ENCODE measurements at places on chromosomes 4 and X. TPM values are rescaled to one million over a fixed set of nuclear protein-coding genes. Genes with fewer than 3 reads are reported as not detected.
A peak's percentile ranks its signal among the peaks of the same experiment; 100 is the strongest.

ADAD1 gene
- polyA plus RNA-seq, result not detected

SPATA4 gene
- polyA plus RNA-seq, result 1.8 TPM

FGFRL1 gene
- 42.3 TPM for polyA plus RNA-seq

RTL9 gene
- polyA plus RNA-seq, result 0.32 TPM

DNA sequence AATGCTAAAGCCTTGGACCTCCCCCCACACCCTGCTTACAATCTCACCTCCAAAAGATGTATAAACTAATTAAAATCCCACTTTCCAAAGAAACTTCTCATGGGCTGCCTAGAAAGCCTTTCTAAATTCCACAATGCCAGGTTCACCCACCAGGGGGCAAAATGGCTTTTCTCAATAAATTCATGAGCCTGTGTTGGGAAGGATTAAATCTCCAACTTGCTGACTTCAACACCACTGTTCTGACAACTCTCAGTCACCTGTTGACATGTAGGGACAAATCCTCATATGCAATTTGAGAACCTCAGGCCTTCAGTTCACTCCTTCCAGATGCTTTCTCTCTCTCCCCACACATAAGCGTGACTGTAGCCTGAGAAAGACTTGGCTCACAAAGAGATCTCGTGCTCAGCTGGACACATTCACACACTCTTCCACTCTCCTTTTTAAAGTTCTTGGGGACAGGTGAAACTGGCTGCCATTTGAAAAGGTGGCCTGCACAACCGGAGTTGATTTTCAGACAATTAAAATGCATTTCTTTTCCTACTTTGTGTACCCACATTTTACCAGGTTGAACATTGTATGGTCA lies 88.6 kb upstream of the PRPS2 start:
- DNase-seq, result no peak

- DNase-seq, result peak; percentile 0
These were observed 58.8 kb upstream of the FTHL17 start for GRCh38 chrX:31130457-31131220.

DNA sequence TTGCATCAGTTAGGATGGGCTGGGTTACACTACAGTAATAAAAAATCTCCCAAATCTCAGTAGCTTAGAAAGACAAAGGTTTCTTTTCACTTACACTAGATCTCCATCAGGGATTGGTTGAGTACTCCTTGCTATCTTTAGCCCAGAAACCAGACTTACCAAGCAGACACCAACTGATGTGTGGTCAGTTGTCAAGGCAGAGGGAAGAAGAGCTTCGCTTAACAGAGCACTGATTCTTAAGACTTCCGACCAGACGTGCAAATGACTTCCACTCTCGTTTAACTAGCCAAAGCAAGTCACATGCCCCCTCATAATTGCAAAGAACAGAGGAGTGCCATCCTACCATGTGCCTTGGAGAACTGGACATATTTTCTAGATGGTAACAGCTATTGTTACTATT lies 5.7 kb upstream of the ZNF518B start:
- no peak for DNase-seq

GRCh38 chr4:6494431-6495295 lies 22.2 kb upstream of the PPP2R2C start:
- no peak for DNase-seq

DNA sequence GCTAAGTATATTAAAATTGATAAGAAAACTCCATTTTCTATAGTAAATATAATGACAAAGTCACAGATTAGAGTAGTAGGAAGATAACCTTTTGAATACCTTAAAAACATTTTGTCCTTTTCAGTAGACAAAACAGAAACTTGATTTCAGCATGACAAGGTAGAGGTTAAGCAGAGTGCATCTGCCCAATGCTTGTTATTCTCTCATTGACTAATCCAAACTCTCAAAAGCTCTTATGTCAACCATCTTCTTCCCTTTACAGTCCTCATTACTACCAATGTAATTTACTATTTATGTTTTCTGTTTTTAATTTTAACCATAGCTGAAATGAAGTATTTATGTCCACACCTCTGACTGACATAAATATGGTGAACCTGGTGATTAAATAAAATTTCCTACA lies 11.1 kb downstream of the NIPAL1 start:
- DNase-seq, result no peak

DNA sequence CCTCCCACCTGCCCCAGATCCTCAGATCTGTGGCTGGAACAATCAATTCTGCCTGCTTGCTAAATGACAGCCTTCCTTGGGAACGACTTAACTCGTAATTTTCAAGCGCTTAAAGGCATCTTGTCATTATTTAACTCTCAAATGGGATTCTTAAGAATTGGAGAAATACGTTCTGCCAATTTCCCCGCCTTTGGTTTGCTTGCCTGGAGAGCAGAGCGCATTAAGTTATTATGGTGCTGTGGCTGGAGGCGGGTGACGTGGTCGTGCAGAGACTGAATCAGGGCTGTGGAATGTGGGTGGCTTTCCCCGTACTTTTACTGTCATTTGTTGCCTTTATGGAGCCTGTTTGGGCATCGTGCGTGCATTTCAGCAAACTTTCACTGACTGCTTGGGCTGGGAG lies 78.9 kb upstream of the PSAPL1 start:
- DNase-seq, result no peak

DNA sequence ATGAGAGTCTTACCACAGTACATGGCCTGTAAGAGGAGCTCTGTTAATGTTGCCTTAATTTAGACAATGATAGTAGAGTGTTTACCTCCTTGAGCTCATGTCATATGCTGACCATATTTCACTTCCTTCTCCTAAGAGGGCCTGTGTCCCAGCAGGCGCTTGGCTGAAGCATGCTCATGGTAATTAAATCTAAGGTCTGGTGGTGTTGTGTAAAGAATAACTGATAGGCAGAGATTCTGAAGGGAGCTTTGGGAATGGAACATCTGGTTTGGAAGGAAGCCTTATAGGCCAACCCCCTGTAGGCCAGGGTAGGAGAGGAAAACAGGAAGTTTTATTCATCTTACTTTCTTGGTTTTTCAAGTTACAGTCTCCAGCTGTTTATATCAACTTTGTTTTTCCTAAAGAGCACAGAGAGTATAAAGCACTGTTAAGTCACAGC lies 300.2 kb downstream of the USP46 start:
- no peak for DNase-seq

GRCh38 chrX:66074920-66075879 lies 35.3 kb upstream of the VSIG4 start:
- DNase-seq, result no peak

- no peak for DNase-seq
These were observed 22.7 kb downstream of the TENM3 start for GRCh38 chr4:182265881-182266280.

- peak; percentile 60 for DNase-seq
These were observed 872.5 kb upstream of the SLIT2 start for GRCh38 chr4:19379191-19379708.

- no peak for DNase-seq
These were observed 75.7 kb upstream of the GPC4 start for GRCh38 chrX:133490955-133491354.

GRCh38 chrX:120365320-120365719 lies 3.4 kb downstream of the ATP1B4 start:
- DNase-seq, result no peak
